Spinal cord (tissue), 10 donors: ENCODE measurements at places on chromosomes 7 and 10. TPM values are rescaled to one million over a fixed set of nuclear protein-coding genes. Genes with fewer than 3 reads are reported as not detected.

DNA sequence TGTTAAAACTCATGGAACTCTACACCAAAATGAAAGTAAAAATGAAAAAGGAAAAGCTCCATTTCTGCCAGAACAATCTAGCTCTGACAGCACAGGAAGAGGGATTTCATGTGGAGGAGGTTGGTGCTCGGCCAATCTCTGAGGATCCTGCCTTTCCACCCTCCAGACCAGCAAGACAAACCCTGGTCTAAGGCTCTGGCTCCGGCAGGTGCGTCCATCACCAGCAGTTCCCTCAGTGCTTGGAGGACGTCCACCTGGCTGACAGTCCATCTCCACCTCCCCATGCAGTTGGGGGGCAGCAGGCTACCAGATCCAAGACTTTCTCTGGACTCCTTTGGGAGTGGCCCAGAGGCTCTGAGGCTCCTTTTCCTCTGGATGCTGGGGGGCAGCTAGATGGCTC, 25.0 kb upstream of the LOXL4 start:
- DNase-seq, result no peak
- no peaks in the 10 kb centered on the region for H3K27me3 ChIP-seq
- H3K27ac ChIP-seq, result no peak overlapping the region
- peaks cover 8% of the 10 kb centered on the region for H3K4me1 ChIP-seq
- H3K4me3 ChIP-seq, result no peak overlapping the region

GRCh38 chr7:100079024-100079560, 2.4 kb downstream of the ZNF3 start:
- H3K36me3 ChIP-seq, result peaks cover 55% of the 10 kb centered on the region
- no peak overlapping the region for H3K4me3 ChIP-seq
- peaks cover 25% of the 10 kb centered on the region for H3K4me1 ChIP-seq
- H3K27ac ChIP-seq, result peak overlapping the region; percentile 76
- no peak for DNase-seq

Gene SNCG
- 169 TPM for total RNA-seq

Gene NANOS1
- total RNA-seq, result 6.3 TPM

DNA sequence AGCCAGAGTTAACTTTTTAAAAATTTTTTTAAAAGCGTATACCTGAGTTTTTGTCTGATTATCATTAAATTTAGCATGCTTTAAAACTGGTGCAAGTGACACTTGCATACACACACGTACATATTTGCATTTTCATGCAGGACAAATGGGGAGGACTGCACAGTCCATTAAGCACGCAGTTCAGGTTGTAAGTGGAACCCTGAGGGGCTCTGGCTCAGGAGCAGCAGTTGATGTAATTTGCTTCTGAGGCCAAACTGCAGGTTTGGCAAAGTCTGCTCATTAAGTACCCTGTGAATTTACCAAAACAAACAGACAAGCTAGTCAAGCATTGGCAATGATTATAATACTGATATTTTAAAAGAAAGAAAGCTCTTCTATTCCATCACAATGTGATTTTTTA, 215.8 kb upstream of the PFKP start:
- H3K27ac ChIP-seq, result no peak overlapping the region
- no peaks in the 10 kb centered on the region for H3K36me3 ChIP-seq
- no peak overlapping the region for H3K4me3 ChIP-seq

- no peak overlapping the region for H3K27ac ChIP-seq
- H3K4me1 ChIP-seq, result peaks cover 5% of the 10 kb centered on the region
These were observed 62.8 kb downstream of the CUBN start for GRCh38 chr10:17066807-17067206.

Gene TMEM196
- total RNA-seq, result 2.4 TPM

Gene SUN3
- 0.40 TPM for total RNA-seq
